Cortex of kidney (tissue), 1 donor: ENCODE measurements at places on chromosomes 3 and 15.

- DNase-seq, result no peak
Observed at GRCh38 chr15:100570275-100570674, 31.7 kb downstream of the LINS1 start.

GRCh38 chr15:26838742-26839460 is 28.0 kb upstream of the GABRA5 start:
- no peak for DNase-seq

- no peak for DNase-seq
Observed at GRCh38 chr3:171825222-171825828, 15.0 kb upstream of the PLD1 start.

DNA sequence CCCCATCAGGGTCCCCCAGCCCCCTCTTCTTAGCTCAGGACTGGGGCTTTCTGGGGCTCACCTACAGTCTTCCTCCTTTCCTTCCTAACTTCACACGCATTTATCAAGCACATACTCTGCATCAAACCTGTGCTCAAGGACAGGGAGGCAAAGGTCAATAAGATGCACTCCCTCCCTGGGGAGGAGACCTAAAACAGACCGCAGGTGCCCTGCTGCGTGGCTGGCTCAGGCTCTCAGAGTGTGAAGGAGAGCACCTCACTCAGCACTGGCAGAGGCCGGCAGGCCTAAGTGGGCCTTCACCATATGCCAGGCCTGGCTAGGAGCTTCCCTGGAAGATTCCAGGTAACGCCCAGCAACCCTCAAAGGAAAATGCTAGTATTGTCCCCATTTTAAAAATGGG is 16.5 kb downstream of the LIPC start:
- DNase-seq, result no peak

DNA sequence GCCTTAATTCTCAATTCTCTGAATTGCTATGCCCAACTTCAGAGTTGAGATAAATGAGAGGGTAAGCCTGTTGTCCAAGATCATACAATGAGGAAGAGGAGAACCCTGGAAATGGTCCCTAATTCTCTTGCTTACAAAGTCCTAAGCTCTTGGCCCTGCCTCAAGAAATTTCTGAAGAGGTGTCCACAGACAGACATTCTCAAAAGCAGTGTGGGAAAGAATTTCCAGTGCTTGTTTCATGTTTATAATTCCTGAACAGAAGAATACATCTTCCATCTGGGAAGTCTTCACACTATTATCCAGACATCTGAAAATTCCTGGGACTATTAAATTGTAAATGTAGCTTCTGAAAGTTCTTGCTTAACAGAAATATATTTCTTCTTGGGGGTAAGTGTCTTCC is 166.8 kb upstream of the LRTM1 start:
- no peak for DNase-seq

DNA sequence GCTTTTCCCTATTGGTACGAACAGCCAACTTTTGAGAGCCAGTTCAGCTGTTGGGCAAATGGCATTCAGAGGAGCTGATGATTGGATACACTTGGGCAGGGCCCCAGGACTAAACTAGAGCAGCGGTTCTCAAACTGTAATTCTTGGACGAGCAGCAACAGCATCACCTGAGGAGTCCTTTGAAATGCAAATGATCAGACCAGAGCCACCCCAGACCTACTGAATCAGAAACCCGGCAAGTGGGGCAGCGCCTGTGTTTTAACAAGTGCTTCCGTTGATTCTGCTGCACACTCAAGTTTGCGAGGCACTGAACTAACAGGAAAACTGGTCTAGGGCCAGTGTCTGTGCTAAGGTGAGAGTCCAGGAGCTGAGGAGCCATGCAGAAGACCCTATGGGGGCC is 239.7 kb downstream of the UACA start:
- DNase-seq, result no peak

GRCh38 chr3:28089527-28089897 is 151.9 kb upstream of the CMC1 start:
- DNase-seq, result no peak

DNA sequence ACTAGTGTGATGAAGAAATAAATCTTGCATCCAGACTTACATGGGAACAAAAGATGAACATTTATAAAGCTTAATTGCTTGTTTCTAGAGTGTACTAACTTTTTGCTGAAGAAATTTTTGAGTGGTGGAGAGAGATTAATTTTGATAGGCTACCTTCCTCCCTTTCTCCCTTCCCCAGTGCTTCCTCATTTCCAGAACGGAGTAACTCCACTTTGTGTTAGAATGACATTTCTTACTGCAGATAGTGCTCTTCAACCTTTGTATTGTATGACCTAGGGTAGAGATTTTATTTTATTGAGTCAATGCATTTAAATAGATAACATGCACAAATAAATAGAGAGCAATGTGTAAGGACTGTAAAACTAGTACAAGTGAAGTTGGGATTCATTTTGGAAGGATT is 1.9 kb downstream of the ATP1B3 start:
- DNase-seq, result no peak

GRCh38 chr3:146169891-146170290 is 8.9 kb upstream of the PLOD2 start:
- DNase-seq, result no peak

DNA sequence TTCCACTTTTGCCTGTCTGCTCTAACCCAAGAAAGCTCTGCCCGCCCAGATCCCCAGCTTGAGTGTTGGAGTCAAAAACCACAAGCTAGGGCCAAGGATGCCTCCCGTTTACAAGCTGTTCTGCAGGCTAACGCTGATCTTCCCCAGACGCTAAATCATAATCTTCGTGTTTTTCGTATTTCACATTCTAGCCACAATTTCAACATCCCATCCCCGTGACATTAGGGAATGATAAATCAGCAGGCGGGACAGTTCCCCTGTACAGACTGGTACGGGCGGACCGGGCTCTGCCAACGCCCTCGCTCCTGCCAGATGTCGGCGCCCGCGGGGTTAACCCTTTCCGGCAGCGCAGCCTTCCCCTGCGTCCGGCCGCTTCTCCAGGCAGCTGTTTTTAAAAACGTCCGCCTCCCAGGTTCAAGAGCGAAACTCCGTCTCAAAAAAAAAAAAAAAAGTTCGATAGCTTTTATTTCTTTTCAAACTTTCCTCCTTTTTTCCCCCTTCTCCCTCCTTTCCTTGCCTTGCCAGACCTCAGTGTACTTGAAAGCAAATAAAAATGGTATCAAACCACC is 81.0 kb upstream of the BNC1 start:
- DNase-seq, result no peak

- no peak for DNase-seq
Observed at GRCh38 chr3:4825436-4826236, 153.6 kb upstream of the BHLHE40 start.

DNA sequence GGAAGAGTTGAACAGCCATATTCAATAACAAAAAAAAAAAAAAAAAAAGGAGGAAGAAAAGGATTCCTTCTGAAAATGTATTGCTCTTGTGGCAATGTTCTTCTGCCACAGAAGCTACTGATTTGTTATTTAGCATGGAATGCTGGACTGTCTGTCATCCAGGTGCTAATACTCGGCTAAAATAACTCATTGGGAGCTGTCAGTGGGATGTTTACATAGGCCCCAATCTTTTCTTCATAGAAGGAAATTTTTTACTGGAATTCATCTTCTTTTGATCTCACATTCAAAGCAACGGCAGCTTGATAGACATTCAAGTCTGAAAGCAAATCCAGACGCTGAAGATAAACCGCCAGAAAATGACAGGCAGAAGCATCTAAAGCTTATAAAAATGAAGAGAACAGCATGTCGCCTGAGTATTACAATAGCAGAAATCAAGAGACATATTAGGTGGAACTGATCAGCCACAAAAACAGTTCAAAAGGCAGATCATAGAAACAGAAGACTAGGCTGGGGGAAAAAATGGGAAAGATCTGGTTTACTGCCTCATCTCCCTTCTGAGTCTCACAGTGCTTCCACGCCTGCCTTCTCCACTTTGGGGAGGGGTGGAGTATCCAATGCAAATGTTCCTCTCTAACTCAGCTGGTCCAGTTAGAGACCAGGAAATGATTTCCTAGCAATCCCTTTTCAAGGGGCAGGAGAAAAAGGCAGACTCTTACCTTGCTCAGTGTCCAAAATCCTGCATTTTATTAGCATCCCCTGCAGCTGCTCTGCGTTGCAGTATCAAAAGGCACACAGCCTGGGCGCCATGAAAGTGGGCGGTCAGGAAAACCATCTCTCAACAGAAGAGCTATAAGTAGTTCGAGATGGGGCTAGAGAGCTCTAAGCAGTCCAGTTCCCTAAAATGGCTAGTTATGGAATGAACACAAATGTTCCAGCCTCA is 451.9 kb downstream of the FOXP1 start:
- no peak for DNase-seq

- no peak for DNase-seq
Observed at GRCh38 chr15:70636540-70637165, 126.7 kb downstream of the UACA start.

DNA sequence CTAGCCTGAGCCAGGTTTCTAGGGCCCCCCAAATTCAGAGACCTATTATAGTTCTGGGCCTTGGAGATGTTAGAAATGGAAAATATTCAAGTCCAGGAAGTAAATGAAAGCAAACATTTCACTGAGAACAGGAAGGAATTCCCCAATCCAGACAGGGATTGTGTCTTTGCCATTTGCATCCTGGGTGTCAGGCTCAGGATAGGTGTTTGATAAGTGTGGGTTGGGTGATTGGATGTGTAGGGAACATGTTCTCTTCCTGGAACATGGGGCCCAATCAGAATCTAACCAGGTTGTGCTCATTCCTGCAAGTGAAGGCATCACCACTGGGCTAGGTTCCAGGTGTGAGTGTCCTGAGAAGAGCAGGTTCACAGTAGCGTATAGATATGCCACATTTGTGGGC is 14.6 kb upstream of the LRRC2 start:
- DNase-seq, result no peak

GRCh38 chr15:86062646-86063243 is 16.9 kb upstream of the AGBL1 start:
- DNase-seq, result no peak
